ENCODE measurements at places on chromosomes 4 and X.

- no peak for DNase-seq
Measured at GRCh38 chr4:135731682-135732081, 1530.1 kb upstream of the PABPC4L start.

DNA sequence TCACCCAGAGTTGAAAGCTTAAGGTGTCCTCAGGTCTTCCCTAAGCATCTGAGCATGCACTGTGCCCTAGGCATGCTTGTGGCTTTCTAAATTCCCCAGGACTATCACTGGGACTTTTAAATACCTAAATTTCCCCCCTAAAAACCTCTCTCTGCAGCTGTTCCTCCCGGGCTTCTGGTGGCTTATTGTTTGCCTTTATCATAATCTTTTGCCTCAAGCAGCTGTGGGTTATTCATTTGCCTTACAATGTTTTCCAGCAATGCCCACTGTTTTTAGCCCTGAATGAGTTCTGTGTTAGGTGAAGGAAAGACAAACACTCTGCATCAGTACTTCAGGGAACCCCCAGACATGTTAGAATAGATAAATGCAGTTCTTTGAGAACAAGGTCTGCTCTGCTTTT lies 455.0 kb downstream of the ZIC3 start:
- no peak for DNase-seq

- no peak for DNase-seq
Measured at GRCh38 chr4:141657550-141658250, 21.3 kb downstream of the IL15 start.

DNA sequence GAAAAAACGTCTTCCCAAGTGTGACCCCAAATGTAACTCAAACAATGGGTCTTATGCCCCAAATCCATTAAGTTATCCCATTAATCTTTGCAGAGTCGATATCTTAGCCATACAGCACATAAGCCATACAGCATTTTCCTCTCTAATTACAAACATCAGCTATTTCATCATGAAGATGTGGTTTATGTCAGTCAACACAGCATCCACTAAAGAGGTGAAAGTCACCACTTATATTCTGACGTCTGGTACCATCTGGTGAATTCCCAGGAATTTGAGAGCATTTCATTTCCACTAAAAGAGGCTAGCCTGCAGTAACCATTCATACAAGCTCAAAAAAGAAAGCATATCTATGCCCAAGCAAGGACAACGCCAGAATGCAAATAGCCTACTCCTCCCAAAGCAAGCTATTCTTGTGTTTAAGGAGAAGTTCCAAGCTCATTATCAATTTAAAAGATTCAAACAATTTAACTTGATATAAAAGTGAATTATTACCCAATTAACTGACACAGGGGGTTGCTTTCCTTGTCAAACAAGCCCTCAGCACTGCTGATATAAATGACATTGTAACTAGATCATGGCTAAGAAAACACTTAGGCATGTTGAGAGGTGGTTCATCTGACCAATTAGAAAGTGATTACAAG lies 203.3 kb downstream of the ANTXR2 start:
- no peak for DNase-seq

Measured in SW480 (cell line).